ENCODE measurements at places on chromosomes 6 and 20.

DNA sequence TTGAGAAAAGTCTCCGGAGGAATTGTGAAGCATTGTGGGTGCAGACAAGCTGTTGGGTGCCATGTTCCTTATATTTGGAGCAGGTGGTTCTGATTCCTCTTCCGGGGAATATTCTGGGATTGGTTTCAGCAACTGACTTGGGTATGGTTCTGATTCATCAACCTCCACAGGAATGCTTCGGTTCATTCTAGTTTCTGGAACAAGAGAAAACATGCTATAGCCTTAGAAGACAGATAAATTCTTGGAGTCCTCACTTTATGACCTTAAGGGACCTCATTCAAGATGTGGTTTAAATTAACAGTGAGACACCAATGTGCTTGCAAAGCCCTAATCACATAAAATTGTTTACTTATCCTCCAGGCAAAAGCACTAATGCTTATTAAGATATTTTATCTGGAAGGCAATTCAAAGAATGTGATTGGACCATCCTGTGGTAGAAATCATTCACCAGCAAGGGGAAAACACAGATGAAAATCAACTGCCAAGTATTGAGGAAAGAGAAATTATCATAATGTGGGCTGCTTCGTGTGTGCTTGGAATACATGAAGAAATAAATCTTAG is 13.7 kb downstream of the TRAF3IP2 start:
- no peak for DNase-seq

- DNase-seq: no peak
Measured at GRCh38 chr6:3769610-3770009, 18.1 kb upstream of the PXDC1 start.

- DNase-seq: no peak
Measured at GRCh38 chr6:84263557-84263956, 36.1 kb upstream of the CEP162 start.

GRCh38 chr20:25339608-25340007 is 51.0 kb downstream of the ABHD12 start:
- DNase-seq: no peak

DNA sequence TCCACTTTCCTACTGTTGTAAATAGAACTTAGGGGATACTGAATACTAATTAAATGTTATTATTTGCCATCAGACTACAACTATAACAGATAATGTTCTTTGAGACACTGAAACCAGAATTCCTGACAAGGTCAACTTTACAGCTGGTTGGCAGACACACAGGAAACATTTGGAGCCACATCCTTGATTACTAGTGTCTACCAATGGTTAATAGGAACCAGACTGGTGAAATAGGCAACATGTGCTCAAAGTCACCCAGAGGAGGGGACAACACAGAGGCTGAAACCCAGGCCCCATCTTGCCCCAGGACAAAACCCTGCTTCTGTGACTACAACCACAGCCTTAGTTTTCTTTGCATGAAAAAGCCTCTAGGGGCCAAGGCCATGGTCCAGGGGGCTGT is 47.8 kb upstream of the NT5E start:
- DNase-seq: no peak

- no peak for DNase-seq
Measured at GRCh38 chr6:129073051-129073450, 190.1 kb downstream of the LAMA2 start.

GRCh38 chr6:129453073-129453472 is 256.9 kb downstream of the ARHGAP18 start:
- DNase-seq: no peak
